ENCODE measurements at places on chromosomes 12 and 14.

- DNase-seq = no peak
Measured at GRCh38 chr14:105161309-105161708, 7.3 kb downstream of the JAG2 start.

- DNase-seq = no peak
Measured at GRCh38 chr12:118617611-118618450, 241.5 kb downstream of the SUDS3 start.

- no peak for DNase-seq
Measured at GRCh38 chr12:12286441-12286840, 19.6 kb upstream of the LRP6 start.

GRCh38 chr14:97251491-97252155, 454.4 kb downstream of the VRK1 start:
- DNase-seq = no peak

DNA sequence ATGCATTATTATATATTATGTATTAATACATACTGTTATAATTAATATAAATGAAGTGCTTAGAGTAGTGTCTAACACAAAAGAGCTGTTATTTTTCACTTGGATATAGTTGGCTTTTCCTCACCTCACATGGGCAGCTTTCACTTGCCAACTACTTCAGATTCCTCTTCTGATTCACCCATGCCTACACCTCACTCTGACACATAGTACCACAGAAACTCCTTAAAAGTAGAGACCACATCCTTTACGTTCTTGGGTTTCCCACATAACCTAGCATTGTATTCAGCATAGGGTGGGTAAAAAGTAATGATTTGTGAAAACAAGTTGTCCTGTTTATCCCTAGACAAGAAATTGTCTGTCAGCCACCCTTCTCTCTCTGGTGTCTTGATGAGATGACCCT, 61.0 kb downstream of the DIO2 start:
- DNase-seq = no peak

- no peak for DNase-seq
Measured at GRCh38 chr14:33612197-33612505, 338.7 kb downstream of the EGLN3 start.
